Kidney tubule cell (primary cell): ENCODE measurements at places on chromosomes 12 and 14.

GRCh38 chr12:88996200-88996788 lies 356.0 kb downstream of the DUSP6 start:
- DNase-seq, result no peak

- DNase-seq, result peak; percentile 63
These were observed 35.4 kb upstream of the TMEM179 start for GRCh38 chr14:104639885-104640548.

DNA sequence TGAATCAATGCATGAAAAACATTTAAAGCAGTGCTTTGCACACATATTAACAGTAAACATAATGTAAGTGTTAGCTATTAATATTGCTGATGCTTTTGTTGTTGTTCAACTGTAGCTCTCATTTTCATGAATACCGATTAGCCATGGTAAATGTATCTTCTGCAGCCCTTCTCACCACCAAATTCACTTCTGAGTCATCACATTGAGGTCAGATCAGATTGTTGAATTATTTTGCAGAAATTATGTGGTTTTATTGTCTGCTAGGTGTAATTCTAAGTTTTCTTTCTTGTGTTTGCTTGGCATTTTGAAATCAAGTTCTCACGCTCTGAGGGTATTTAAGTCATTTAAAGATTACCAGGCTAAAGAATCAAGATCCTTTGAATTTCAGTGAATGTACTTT lies 74.6 kb downstream of the AKAP6 start:
- DNase-seq, result no peak

DNA sequence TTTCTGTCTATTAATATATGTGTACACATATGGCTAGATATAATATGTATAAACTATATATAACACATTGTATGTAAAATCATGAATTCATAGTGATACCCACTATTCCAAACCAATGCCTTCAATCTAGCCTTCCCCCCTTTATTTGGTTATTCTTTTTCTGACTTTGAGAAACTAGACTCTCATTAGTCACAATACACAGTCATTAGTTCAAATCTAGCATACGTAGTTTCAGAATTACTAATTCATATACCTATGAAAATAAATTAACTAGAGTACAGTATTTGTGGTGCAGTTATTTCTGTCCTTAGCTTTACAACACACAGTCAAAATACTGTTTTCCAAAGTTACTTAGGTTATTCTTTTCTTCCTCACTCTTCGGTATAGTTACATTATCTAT lies 268.2 kb downstream of the DPF3 start:
- DNase-seq, result no peak

- DNase-seq, result no peak
These were observed 77.8 kb upstream of the BDKRB2 start for GRCh38 chr14:96126783-96127271.

DNA sequence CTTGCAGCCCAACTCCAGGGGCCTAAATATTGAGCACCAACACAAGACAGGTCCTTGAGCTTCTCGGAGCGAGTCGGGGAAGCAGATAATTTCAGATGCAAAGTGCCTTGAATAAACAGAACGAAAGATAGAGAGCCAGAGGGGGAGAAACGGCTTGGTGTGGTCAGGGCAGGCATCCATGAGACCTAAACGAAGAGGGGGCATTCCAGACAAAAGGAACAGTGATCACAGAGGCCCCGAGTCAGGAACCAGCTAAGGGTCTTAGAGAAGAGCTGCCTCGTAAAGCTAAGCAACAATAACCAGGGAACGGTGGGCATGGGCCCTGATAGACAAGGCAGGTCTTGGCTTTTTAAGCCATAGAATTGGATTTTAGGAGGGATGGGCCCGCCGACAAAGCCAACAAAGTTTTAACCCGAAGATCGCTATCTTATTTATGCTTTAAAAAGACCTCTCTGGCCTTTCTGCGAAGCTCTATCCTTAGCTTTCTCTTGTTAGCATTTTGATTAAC lies 421 bp upstream of the ACADS start:
- DNase-seq, result no peak

DNA sequence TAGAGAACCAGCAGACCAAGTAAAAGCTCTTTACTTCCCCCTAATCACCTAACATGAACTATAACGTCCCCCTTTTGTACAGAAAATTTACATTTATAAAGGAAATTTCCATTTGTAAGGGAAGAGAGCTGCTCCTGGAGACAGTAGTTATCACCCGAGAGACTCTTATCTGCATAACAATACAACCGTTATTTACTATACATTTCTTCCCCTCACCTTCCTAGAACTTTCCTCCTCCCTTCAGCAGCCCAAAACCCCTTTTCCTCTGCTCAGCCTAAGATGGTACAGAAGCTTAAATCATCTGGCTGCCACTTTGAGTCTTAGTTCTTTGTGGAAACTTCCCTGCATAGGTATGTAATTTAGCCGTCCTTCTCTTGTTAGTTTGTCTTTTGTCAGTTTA lies 40.4 kb upstream of the ETV6 start:
- DNase-seq, result no peak

GRCh38 chr12:94736004-94736403 lies 85.6 kb upstream of the TMCC3 start:
- DNase-seq, result no peak

DNA sequence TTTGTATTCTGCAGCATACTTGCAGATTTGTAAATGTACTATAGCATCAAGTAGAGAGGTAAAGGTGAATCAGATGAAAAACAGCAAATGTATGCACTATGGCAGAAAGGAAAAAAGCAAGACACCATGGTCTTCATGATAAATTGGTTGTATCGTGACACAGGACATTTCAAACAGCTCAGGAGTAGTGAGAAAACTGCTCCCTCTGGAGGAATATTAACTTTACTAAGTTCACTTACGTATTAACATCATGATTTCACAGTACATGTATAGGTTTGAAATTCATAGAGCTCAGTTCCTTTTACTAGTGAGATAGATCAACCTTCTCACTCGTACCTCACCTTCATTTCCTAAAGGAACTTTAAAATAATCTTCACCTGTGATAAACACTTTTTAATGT lies 6.5 kb downstream of the MBIP start:
- no peak for DNase-seq

DNA sequence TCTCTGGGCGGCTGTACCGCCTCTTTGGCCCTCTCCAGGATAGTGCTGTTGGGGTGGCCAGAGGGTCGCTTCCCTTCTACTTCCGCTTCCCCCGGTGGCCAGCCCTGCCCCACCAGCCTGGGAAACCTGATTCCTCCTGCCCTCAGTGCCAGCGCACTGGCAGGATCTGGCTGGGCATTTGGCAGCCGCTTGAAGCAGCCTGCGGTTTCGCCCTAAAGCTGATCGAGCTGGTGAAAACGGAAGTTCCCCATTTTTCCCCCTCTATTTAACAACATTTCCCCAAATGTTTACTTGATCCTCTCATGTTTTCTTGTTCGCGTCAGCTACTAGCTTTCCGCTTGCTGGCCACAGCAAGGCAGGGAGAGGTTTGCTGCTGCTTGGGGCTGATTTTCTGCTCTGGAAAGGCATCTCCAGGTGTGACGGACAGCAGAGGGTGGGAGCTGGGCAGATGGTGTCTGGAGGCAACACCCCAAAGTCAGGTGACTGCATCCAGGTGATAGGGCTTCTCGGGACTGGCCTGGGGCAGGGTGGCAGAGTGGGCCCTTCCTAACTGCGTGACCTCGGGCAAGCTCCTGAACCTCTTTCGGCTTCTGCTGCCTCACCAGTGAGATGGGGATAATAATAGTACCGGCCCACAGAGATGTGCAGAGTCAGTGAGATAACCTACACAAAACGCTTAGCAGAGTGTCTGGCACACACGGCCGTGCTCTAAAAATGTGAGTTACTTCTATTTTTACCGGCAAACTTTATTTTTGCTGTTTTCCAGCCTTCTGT lies 53.1 kb downstream of the TSPAN9 start:
- peak; percentile 38 for DNase-seq
